ENCODE measurements at places on chromosomes 11 and 22. TPM values are rescaled to one million over a fixed set of nuclear protein-coding genes. Genes with fewer than 3 reads are reported as not detected.

Gene FAM180B
- not detected for total RNA-seq

Gene GGTLC3
- not detected for total RNA-seq

Gene KDM4E
- total RNA-seq, result not detected

Gene LMO1
- not detected for total RNA-seq

Gene OR52N4
- not detected for total RNA-seq

Gene GGTLC2
- not detected for total RNA-seq

Gene ZNF202
- total RNA-seq, result 7.4 TPM

Gene SAA4
- not detected for total RNA-seq

Gene SCGB1C1
- not detected for total RNA-seq

Gene FOXR1
- not detected for total RNA-seq

Gene WNT11
- 3.2 TPM for total RNA-seq

Gene TSKU
- total RNA-seq, result 89.3 TPM

Gene MUC6
- 0.07 TPM for total RNA-seq

Gene PNPLA5
- not detected for total RNA-seq

Gene ANKK1
- not detected for total RNA-seq

Gene B4GALNT4
- 6.1 TPM for total RNA-seq

Gene IL17REL
- total RNA-seq, result not detected

Gene RASSF10
- 0.35 TPM for total RNA-seq

Gene CD44
- 872 TPM for total RNA-seq

Gene OR2D2
- total RNA-seq, result not detected

Gene LRRC10B
- total RNA-seq, result 1.1 TPM

Gene SHISAL1
- total RNA-seq, result 0.94 TPM

Gene ASCC2
- total RNA-seq, result 39.9 TPM

Gene CTTN
- total RNA-seq, result 570 TPM

Gene ASPHD2
- total RNA-seq, result 0.44 TPM

Gene JHY
- 6.2 TPM for total RNA-seq

Gene HORMAD2
- total RNA-seq, result not detected

Gene UPK2
- total RNA-seq, result 17.1 TPM

Gene SYT7
- total RNA-seq, result 8.9 TPM

Gene SLC22A24
- not detected for total RNA-seq

Gene TTLL12
- 113 TPM for total RNA-seq

Gene APOC3
- total RNA-seq, result not detected

Gene PRSS23
- 221 TPM for total RNA-seq
